Activated naive CD4-positive, alpha-beta T cell treated with anti-CD3 and anti-CD28 coated beads for 36 hours (primary cell): ENCODE measurements at places on chromosomes 7 and 10.

DNA sequence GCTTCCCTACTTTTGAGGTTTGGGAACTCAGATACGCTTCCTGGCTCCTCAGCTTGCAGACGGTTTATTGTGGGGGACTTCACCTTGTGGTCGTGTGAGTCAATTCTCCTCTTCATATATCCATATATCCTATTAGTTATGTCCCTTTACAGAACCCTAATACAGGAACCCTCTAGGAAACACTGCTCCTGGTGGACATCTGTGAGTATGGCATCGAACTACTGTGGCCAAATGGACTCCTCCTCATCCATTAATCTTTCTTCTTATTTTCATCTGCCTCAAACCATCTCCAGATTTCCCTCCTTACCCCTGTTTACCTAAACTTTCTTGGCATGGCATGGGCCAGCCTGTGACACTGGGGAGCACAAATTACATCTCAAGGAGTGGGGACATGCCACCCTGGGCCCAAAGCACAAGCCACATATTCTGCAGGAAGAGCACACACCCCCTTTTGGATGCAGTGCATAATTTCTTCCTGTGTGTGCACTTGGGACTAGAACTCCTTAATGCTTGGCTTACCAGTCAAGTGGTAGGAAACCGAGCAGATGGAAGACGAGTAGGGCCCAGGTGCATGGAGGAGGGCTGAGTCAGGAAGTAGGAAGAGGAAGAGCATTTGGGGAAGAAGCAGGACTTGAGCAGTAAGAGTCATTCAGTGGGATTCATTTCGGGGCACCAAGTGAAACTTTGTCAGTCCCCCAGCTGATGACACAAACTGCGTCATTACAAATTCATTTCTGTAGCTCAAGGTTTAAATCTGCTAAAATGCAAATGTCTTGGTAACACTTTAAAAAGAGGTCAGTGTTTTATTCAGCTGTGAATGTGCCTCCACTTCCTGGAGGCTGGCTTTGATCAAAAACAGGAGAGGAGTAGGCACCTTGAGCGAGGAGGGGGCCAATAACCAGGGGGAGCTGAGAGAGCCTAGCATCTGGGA, 80.8 kb upstream of the PLXNA4 start:
- peak; percentile 19 for DNase-seq

DNA sequence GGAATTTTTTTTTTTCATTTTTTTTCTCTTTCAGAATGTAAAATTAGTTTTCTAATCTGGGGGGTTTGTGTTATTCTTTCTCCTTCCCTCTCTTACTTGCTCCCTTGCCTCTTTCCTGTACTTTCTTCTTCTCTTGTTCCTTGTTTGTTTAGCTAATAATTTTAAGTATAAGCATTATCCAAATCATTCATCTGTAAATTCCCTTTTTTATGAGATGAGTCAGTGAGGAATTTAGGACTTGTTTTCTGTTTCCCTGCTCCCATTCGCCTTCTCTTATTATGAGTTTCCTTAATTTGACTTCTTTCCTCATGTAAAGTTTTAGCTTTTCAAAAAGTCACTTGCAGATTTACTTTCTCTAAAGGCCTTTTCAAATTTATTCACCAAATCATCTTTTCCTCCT, 154.6 kb upstream of the ETV1 start:
- DNase-seq, result no peak

DNA sequence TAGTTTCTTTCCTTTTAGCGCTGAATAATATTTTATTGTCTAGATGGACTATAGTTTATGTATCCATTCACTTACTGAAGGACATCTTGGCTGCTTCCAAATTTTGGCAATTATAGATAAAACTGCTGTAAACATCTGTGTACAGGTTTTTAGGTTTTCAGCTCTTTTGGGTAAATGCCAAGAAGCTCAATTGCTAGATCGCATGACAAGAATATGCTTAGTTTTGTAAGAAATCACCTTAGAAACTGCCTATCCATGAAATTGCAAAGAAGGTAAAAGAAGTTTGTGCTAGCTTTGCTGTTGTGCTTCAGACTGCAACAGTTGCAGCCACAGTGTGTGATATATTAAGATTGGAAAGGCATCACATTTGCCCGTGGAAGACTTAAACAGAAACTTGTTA, 103.2 kb upstream of the TNS3 start:
- DNase-seq, result no peak

DNA sequence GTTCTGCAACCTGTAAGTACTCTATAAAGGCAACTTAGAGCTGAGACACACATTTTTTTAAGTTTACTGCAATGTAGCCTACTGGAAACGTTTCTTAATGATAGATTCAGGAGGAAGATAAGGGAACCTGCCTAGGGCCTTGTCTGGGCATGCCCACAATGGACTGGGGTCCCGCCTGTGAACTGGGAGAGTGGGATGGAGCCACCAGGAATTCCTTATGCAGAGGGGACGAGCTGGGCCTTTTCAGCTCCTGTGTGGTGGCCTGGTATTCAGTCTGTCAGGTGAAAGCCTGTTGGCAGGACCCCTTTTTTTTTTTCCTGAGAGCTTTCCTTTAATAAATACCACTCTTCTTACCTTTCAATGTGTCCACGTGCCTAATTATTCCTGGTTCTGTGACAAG, 384.4 kb upstream of the ZWINT start:
- no peak for DNase-seq

DNA sequence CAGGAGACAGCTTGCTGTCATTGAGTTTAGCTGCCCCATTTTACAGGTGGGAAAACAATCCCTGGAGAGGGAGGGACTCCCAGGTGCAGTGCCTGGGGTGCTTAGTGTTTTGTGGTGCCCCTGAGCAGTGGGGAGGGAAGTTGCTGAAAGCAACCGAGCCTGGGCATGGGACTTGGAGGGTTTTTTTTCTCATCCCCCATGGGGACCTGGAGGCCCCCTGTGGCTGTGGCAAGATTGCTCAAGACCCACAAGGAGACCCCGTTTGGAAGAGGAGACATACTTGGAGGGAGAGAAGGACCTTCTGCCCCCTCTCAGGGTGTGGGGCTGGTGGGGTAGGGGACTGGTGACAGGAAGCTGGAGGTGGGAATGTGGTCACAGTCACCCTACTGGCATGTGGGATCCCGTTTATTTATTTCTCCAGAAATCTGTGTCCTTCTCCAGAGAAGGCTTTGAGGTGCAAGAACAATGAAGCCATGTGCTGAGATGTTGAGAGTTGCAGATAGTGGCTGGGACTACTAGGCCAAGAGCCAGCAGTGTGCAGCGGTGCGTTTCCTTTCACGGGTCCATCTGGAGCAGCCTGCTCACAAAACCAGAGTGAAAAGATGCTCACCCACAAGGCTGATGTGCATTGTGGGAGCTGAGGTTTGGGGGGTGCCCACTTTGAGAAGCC, 21.5 kb downstream of the ZMIZ1 start:
- no peak for DNase-seq

DNA sequence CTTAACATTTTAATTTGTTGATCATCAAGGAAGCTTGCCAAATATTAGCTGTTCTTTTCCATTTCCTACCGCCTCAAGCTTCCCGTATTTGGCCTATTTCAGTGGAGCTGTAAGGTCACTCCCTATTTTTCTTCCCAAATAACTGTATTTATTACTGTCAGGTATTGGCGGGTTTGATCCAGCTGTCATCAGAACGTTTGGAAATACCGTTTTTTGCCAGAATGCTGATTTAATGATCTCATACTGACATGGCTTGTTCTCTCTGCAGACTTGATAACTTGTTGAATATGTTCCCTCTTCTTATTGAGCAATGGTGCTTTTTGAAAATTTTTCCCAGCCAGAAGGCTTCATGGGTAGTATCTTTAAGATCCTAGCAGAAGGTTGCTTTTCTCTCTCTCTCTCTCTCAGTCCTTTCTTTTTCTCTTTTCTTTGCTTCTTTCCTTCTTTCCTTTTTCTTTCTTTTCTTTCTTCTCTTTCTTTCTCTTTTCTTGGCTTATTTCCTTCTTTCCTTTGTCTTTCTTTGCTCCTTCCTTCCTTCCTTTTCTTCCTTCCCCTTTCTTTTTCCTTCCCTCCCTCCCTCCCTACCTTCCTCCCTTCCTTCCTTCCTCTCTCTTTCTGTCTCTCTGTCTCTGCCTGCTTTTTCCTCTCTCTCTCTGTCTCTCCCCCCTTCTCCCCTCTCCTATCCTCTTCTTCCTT, 42.1 kb downstream of the CUX1 start:
- DNase-seq, result no peak

DNA sequence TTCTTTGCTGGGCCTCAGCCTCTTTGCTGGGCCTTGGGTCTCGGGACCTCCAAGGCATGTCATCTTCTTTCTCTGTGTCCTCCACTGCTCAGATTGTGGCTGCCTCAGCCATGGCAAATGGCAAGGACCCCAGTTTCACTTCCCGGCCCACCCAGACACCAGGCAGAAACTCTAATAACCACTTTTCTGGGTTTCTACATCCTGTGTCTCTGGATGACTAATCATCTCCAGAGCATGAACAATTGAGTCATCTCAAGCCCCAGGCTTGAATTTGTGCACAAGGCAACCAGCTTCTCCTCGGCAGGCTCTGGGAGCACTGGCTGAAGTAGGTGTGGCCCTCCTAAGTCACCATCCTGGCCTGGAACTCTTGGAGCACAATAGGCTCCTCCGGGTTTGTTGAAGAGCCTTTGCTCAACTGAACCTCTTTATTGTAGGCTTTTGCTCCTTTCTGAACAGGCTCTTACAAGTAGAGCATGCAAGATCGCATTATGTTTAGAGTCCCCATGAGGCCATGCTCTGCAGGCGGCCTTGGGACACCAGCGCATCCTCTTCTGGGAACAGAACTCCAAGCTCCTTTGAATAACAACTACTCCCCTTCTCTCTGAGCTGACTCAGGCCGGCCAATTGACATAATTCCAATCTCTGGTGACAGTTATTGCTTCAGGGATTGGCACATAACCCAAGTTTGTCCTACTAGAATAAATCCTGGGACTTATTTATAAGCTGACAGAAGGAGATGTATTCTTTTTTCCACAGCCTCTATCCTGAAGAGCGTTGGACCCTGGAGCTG, 218.1 kb downstream of the WDR11 start:
- DNase-seq, result no peak

- DNase-seq, result no peak
These were observed 36.5 kb downstream of the CTNNA3 start for GRCh38 chr10:67659497-67659896.

GRCh38 chr10:24894728-24895127, 57.7 kb downstream of the PRTFDC1 start:
- peak; percentile 36 for DNase-seq

DNA sequence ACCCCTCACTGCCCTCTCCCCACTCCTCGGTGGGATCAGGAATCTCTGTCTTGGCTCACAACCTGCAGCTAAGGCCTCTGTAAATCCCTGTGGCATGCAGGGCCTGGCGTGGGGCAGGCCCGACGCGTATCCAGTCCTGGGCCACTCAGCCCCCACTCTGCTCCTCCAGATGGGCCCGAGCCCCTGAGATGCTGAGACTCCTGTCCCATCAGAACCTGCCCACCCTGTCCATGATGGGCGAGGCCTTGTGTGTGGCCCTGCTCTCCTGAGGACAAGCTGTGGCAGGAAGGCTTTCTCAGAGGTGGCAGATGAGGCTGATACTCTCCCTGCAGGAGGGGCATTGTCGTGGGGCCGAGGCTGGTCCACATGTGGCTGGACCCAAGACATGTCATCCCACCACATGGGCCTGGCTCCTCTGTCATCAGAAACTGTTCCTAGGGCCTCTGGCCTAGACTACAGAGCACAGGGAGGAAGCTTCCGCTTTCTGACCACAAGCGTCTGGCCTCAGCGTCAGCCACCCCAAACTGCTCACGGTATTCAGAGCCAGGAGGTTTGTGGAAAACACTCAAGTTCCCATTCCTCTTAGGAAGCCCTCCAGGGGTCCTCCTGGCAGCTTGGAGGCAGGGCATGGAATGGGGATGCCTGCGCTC, 6.0 kb downstream of the ALOX5 start:
- no peak for DNase-seq

- DNase-seq, result no peak
These were observed 495.5 kb upstream of the C7orf33 start for GRCh38 chr7:148095066-148095465.

GRCh38 chr10:30160271-30160982, 101.0 kb upstream of the JCAD start:
- no peak for DNase-seq

GRCh38 chr10:100981178-100981772, 6.0 kb downstream of the MRPL43 start:
- DNase-seq, result no peak

GRCh38 chr10:27709304-27709703, 36.3 kb downstream of the MKX start:
- DNase-seq, result no peak

- DNase-seq, result no peak
These were observed 210.6 kb downstream of the ZNF365 start for GRCh38 chr10:62584731-62585130.

DNA sequence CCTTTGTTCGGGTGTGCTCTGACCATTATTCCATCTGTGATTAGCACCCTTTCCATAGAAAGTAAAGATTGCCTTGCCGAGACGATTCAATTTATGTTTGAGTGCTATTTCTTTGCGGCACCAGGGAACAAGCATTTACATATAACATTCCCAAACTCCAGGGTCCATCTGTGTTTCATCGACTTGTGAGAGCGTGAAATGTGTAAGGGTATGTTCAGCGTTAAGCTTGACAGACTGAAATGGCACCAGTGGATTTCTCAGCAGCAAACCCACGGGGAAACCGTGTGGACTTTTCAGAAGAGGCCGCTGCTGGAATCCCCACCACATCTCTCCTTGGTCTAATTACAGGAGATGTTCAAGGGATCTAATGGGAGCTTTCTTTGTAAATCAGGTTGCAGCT, 270.5 kb downstream of the TCERG1L start:
- DNase-seq, result no peak

DNA sequence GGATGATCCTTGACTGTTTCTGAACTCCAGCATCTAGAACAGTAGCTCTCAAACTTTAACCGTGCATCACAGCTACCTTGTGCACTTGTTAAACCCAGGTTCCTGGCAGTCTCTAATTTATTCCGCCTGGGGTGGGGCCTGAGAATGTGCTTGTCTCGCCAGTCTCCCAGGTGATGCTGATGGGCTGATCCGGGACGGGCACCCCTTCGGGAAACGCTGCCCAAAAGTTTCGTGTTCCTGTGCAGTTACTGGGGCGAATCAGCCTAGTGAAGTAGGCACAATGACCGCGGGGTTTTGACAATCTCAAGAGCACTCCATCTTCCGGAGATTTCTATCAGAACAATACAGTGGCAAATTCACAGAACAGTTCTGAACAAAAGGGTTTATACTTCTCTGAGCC, 29.9 kb downstream of the ADCYAP1R1 start:
- no peak for DNase-seq

GRCh38 chr10:97731346-97732051, 5.4 kb upstream of the ZFYVE27 start:
- DNase-seq, result peak; percentile 79

DNA sequence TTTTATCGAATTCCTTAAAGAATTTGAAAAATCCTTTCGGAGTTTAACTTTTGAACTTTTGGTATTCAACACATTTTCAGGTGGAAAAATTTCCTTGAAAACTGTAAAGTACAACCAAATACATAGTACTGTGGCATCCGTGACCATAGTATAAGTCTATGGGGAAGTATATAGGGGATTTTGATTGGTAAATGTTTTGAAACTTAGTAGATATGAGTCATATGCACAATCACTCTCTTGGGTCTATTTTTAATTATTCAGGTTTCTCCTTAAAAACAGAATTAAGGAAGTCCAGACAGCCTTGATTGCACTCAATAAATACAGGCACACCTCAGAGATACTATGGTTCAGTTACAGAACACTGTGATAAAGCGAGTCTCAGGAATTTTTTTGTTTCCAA, 64.2 kb downstream of the AVL9 start:
- no peak for DNase-seq

GRCh38 chr7:105880571-105881330, 4.4 kb upstream of the ATXN7L1 start:
- no peak for DNase-seq

GRCh38 chr10:12835709-12836108, 165.8 kb downstream of the CCDC3 start:
- DNase-seq, result no peak
